Activated CD4-positive, alpha-beta T cell treated with anti-CD3 and anti-CD28 coated beads for 36 hours (primary cell): ENCODE measurements at places on chromosomes 7 and 10.
A peak's percentile ranks its signal among the peaks of the same experiment; 100 is the strongest.

GRCh38 chr10:23448802-23449570 is 10.1 kb downstream of the OTUD1 start:
- DNase-seq = no peak

- no peak for DNase-seq
Measured at GRCh38 chr7:30224511-30225062, 59.8 kb upstream of the ZNRF2 start.

DNA sequence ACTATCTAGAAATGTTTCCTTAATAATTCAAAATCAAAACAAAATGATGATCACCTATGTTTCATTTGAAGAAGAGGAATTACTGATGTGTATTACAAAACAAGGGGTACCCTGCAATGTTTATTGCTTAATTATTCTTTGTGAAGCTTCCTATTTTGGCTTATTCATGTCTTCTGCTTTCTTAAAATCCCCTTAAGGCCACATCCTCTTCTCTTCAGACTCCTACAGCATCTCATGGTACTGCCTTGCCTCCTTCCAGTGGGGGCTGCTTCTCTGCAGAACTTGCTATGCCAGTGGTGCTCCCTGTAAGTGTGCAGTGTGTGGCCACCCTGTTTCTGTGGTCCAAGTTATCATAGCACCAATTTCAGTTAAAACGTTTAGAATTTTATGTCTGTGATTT is 35.0 kb downstream of the CCDC146 start:
- peak; percentile 5 for DNase-seq

DNA sequence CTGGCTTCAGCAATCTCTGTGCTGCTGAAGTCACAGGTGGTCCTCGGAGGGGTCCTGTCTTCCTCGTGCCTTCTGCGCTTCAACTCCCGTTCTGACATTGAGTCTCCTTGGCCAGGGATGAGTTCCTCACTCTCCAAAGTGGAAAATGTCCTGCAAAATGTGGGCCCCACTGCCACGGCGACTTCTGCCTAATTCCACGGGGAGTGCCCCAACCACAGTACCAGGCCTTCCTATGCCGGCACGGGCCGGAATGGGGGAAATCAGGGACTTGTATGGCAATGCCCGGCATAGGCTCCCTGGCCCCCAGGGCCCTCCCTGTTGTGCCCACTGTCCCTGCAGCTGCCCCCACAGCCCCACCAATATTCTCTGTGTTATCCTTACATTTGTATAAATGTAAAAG is 420.5 kb downstream of the TCERG1L start:
- DNase-seq = no peak

- DNase-seq = peak; percentile 54
Measured at GRCh38 chr10:102596506-102596971, 47.7 kb upstream of the TRIM8 start.

- no peak for DNase-seq
Measured at GRCh38 chr7:85119934-85120333, 66.9 kb downstream of the SEMA3D start.

DNA sequence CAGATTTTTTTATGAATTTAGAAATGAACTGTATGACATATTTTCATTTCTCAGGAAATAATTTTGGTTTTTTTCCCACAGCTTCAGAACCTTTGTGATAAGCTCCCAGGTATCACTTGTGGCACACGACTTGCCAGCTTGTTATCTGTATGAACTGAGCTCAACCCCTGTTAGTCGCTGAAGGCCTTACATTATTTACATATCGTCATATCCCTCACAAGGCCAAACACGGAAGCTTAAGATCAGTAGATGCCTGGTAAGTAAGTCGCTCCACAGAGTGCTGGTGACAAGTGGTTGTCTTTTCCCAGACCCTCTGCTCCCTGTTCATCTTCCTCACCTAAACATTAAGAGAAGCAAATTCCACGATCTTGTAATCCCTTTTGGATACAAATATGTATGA is 55.2 kb downstream of the RAPGEF5 start:
- DNase-seq = no peak

GRCh38 chr10:79219322-79219957 is 127.8 kb upstream of the PPIF start:
- no peak for DNase-seq

DNA sequence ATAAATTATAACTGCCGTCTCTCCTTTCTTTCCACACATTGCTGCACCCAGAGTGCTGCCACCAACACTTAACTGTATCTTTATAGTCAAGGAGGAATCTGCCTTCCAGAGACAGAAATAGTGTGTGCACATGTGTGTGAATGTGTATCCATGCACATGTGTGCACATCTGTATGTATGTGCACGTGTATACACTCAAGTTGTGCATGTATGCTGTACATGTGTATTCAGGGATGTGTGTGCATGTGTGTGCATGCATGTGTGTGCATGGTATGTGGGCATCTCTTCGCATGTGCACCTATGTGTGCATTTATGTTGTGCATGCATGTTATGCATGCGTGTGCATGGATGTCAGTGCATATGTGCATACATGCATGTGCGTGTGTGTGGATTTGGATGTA is 253.3 kb downstream of the KLF6 start:
- no peak for DNase-seq

DNA sequence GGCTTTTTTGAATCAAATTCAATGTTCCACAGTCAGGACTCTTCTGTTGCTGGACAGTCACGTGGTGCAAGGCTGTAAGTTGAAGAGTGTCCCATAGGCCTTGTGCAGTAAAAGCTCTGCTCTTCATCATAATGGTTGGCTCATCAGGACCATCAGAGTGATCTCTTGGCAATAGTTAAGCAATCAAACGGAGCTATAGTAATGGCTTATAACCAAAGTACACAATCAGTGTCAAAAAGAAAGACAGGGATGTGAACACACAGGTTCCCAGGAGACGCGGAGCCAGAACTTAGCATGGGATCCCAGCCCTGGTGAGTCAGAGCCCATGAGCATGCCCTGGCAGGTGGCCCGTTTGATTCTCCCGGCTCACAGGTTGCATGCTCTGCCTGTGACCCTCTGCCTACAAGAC is 10.8 kb upstream of the GPNMB start:
- DNase-seq = no peak

GRCh38 chr7:99848420-99849216 is 20.8 kb downstream of the CYP3A43 start:
- no peak for DNase-seq

- peak; percentile 64 for DNase-seq
Measured at GRCh38 chr7:636396-636795, 90.1 kb upstream of the DNAAF5 start.

DNA sequence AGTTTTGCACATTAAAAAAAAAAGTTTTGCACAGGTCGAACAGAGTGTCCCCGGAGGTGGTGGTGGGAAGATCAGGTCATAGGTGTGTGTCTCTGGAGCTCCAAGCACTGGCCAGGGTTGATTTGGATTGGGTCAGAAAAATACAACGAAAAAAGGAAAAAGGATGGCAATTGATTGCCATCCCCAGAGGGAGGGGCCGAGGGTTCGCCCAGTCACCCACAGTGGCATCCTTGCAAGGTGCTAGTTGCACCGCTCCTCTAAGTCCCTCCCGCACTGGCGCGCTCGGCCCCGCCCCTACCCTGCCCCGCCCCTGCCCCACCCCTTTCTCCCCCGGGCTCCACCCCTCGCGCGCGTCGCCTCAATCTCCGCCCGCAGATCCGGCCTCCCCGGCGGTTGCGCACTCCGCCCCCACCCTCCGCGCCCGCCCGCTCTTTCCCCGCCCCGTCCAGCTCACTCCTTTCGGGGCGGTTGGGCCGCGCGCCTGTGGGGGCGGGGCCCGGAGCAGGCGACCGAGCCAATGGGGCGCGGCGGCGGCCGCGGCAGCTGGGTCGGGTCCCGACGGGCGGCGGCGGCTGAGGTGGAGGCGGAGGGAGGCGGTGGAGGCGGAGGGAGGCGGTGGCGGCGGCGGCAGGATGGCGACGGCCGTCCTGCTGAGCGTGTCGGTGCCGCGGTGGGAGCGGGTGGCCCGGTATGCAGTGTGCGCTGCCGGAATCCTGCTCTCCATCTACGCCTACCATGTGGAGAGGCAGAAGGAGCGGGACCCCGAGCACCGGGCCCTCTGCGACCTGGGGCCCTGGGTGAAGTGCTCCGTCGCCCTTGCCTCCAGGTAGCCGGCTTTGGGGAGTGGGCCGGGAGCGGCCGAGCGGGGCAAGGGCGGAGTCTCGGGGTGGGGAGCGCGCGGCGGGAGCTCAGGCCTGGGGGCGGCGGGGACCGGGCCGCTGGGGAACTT is 31.5 kb upstream of the ERV3-1 start:
- peak; percentile 97 for DNase-seq

GRCh38 chr7:105364684-105365083 is 24.0 kb downstream of the SRPK2 start:
- DNase-seq = no peak

DNA sequence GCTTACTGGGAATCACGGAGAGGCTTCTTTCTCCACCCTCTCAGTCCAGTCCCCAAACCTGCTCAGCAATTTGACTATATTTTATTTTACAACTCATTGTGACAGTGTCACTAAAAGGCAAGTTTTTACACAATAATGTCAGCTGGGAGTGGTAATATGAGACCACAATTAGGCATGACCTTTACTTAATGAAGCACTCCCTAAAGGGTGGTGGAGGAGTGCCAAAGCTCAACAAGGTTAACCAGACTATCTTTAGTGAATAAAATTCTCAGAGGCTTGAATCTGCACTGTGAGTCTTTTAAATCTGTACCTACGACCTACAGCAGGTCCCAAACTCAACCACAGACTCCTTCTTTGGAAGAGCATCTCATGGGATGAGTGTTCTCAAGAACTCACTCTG is 215.6 kb downstream of the TAX1BP1 start:
- DNase-seq = no peak

DNA sequence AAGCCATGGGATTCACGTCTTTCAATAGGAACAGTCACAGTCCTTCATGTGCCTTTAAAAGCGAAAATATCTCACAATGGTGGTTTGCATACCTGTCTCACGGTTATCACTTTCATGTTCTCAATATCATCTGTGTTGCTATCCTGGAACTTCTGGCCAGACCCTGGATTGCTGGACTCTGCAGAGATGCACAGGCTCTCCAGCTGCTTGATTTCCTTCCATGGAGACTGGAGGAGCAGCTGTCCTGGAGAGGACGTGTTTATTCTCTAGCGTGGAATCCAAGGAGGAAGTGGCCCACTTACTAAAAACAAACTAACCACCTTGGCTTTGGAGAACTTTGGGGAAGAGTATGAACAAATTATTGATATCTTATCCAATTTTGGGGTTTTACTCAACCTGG is 16.5 kb downstream of the BTBD16 start:
- no peak for DNase-seq

GRCh38 chr10:78572565-78572964 is 496.2 kb upstream of the ZMIZ1 start:
- no peak for DNase-seq

GRCh38 chr7:130210181-130210935 is 2.7 kb downstream of the SSMEM1 start:
- no peak for DNase-seq

DNA sequence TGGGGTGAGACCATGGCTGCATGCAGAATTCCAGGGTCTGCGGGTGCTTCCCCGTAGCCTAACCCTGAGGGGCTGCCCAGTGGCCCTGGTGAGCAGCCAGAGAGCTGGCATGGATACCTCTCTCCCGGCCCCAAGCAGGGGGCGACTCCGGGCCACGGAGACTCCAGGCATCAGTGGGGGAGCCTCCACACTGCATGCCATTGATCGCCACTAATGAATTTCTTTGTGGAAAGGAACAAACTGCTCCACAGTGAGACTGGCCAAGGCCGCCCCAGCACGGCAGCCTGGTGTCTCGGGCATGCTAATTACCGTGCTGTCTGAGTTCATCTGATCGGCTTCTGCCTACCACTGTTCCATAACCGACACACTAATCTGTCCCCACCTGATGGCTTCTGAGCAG is 184.4 kb downstream of the GRID1 start:
- no peak for DNase-seq

DNA sequence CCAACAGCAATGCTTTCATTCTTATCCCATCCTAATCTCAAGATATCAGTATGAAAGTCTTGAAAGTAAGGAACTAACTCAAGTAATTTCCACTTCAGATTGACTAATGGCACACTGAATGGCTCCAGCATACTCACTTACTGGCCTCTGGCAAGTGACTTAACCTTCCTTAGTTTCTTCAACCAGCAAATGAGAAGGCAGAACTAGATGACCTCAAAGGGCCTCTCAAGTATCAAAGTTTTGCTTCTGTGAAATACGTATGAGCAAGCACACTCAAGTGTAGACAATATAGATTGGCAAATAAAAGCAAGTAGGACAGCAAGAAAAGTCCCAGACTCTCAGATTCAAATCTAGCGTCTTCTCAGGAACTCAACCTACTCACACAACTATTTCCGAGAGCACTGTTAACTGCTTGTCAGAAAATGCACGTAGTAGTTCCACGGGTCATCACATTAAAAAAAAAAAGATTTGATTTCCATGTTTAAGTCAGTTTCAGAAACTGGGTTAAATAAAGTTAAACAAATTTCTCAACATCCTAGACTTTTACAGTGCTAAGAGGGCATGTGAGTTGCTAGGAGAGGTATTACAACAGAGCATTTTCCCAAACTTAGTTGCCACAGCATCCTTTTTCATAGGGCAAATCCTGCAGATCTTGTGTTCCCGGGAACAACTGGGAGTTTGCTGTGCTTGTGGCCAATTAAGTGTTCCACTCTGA is 276.9 kb upstream of the KLF14 start:
- DNase-seq = no peak

DNA sequence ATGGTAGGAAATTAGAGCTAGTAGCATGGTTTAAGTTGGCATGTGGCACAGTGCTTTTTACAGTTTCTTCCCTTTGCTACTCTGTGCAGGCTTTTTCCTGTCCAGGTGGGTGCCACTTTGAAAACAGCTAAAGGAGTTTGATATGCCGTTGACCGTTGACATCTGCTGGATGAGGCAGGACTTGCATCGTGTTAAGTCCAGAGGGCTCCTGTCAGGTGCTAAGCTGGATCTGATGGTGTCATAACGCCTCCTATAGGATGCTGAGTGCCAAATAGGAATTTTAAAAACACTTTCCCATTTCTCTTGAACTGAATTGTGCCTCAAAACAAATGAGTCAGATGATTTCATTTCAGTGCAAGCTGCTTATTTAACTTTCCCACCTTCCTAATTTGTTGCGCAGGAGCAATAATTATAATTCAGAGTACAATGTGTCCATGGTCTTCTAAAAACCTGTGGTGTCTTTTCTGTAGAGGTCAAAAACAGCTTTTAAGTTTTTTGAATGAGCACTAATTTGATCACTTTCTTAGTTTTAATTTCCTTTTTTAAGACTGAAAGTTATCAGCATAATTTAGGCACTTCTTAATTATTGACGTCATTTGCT is 178.3 kb downstream of the CDCA7L start:
- DNase-seq = peak; percentile 49
